ENCODE measurements at places on chromosomes 4 and X. TPM values are rescaled to one million over a fixed set of nuclear protein-coding genes. Genes with fewer than 3 reads are reported as not detected.

GRCh38 chr4:55303760-55304165 lies 42.3 kb upstream of the SRD5A3 start:
- no peaks in the 10 kb centered on the region for H3K27me3 ChIP-seq
- DNase-seq: peak; percentile 81
- no peaks in the 10 kb centered on the region for H3K36me3 ChIP-seq
- H3K4me3 ChIP-seq: no peak overlapping the region
- peaks cover 13% of the 10 kb centered on the region for H3K4me1 ChIP-seq

DNA sequence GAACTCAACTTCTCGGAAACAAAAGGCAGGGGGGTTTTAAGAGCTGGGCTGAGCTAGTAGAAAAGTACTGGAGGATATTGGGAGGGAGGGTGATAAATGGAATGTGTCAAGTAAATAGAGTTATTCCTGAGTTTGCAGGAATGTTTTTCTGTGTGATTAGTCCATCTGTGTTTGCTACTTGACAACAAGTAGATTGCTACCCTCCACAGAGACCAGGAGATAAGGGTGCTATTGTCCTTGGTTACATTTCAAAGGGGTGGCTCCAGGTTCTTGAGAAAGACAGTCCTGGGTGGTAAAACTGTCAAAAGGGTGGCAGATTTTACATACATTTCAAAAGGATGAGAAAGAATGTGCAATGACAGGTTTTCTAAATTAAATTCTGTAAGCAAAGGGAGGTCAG lies 181.2 kb upstream of the PPP3CA start:
- no peak for DNase-seq
- no peaks in the 10 kb centered on the region for H3K4me1 ChIP-seq
- H3K36me3 ChIP-seq: no peaks in the 10 kb centered on the region
- no peak overlapping the region for H3K4me3 ChIP-seq
- no peaks in the 10 kb centered on the region for H3K27me3 ChIP-seq

DNA sequence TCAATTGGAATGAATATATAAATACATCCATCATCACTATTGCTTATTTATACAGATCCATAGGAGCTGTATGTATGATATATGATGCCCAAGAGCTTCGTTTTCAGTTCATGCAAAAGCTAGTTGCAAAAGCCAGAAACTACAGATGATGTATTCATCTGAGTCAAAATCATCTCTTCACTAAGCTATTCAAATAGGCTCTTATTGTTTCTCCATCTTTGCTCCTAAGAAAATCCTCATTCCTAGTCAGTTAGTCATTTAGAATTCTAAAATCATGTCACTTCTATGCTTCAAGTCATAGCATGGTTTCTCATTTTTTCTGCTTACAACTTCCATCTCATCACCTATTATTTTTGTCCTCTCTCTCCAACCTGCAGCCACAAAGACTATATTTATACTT lies 300.1 kb upstream of the TRAM1L1 start:
- H3K27me3 ChIP-seq: no peaks in the 10 kb centered on the region
- H3K4me3 ChIP-seq: no peak overlapping the region
- DNase-seq: peak; percentile 42
- no peaks in the 10 kb centered on the region for H3K4me1 ChIP-seq
- H3K27ac ChIP-seq: no peak overlapping the region

Gene RAB41
- not detected for total RNA-seq

GRCh38 chr4:85370400-85371032 lies 104.4 kb upstream of the ARHGAP24 start:
- H3K4me1 ChIP-seq: no peaks in the 10 kb centered on the region
- peak; percentile 8 for DNase-seq
- no peak overlapping the region for H3K4me3 ChIP-seq
- H3K36me3 ChIP-seq: no peaks in the 10 kb centered on the region

DNA sequence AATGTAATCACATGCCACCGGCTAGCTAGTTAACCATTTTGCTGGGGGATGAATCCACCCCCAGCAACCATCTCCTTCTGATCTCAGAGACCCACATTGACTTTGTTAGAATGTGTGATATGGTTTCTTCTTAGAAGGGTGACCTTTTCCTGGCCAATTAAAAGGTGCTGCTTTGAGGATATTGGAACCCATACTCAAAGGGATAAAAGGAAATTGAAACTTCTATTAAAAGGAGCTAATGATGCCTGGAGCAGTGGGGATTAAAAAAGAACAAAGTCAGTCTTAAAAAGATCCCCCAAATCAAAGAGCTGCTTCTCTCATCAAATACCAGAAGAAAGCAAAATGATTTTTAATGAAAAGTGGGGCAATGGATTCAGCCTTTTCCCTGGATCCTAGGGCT lies 214.1 kb downstream of the SHROOM3 start:
- H3K27ac ChIP-seq: no peak overlapping the region
- no peak for DNase-seq
- H3K4me3 ChIP-seq: no peak overlapping the region

DNA sequence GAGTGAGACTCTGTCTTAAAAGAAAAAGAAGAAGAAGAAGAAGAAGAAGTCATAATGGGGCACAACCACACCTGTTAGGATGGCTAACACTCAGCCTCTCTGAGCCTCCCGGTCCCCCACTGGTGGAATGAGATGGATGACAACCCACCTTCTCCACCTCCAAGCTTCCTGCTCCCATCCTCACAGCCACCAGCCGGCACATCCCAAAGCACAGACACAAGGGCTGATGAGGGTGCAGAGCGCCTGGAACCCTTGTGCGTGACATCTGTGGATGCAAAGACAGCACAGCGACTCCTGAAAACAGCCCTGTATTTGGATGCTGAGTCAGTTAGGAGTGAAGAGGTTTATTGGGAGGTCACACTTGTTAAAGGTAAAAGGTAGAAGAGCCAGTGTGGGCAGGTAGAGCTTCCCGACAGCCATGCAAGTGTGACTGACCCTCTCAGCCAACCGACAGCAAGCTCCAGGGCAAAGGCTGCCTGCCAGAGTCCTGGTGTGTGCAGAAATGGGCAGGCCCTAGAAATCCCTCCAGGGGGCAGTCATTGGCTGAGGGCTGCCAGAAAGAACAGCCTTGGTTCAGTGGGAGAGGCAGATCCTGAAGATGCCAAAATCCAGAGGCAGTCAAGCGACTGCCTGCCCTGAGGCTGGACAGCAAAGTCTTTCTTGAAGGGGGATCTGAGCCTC lies 26.6 kb upstream of the MAN2B2 start:
- H3K27ac ChIP-seq: no peak overlapping the region
- no peak overlapping the region for H3K4me3 ChIP-seq
- no peaks in the 10 kb centered on the region for H3K4me1 ChIP-seq
- H3K36me3 ChIP-seq: no peaks in the 10 kb centered on the region

DNA sequence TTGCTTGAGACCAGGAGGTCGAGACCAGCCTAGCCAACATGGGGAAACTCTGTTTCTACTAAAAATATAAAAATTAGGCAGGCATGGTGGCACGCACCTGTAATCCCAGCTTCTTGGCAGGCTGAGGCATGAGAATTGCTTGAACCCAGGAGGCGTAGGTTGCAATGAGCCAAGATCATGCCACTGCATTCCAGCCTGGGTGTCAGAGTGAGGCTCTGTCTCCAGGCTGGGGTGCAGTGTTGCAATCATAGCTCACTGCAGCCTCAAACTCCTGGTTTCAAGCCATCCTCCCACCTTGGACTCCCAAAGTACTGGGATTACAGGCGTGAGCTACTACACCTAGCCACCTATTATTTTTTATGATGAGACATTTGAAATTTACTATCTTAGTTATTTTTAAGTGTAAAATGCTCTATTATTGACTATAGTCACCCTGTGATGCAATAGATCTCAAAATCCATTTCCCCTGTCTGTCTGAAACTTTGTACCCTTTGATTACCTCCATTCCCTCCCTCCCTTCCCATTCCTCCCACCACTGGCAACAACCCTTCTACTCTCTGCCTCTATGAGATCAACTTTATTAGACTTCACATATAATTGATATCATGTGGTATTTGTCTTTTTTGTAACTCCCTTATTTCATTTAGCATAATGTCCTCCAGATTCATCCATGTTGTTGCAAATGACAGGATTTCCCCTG lies 23.4 kb downstream of the HMGB3 start:
- H3K27me3 ChIP-seq: no peaks in the 10 kb centered on the region
- no peaks in the 10 kb centered on the region for H3K4me1 ChIP-seq
- no peak overlapping the region for H3K4me3 ChIP-seq

GRCh38 chr4:109429545-109429944 lies 4.1 kb upstream of the SEC24B start:
- H3K4me1 ChIP-seq: peaks cover 7% of the 10 kb centered on the region
- no peaks in the 10 kb centered on the region for H3K27me3 ChIP-seq
- no peak overlapping the region for H3K4me3 ChIP-seq
- H3K27ac ChIP-seq: no peak overlapping the region
- DNase-seq: peak; percentile 65
- H3K36me3 ChIP-seq: no peaks in the 10 kb centered on the region

- H3K36me3 ChIP-seq: no peaks in the 10 kb centered on the region
- H3K4me1 ChIP-seq: no peaks in the 10 kb centered on the region
Measured at GRCh38 chrX:124190440-124190839, 142.0 kb upstream of the TEX13D start.

Gene NWD2
- not detected for total RNA-seq

DNA sequence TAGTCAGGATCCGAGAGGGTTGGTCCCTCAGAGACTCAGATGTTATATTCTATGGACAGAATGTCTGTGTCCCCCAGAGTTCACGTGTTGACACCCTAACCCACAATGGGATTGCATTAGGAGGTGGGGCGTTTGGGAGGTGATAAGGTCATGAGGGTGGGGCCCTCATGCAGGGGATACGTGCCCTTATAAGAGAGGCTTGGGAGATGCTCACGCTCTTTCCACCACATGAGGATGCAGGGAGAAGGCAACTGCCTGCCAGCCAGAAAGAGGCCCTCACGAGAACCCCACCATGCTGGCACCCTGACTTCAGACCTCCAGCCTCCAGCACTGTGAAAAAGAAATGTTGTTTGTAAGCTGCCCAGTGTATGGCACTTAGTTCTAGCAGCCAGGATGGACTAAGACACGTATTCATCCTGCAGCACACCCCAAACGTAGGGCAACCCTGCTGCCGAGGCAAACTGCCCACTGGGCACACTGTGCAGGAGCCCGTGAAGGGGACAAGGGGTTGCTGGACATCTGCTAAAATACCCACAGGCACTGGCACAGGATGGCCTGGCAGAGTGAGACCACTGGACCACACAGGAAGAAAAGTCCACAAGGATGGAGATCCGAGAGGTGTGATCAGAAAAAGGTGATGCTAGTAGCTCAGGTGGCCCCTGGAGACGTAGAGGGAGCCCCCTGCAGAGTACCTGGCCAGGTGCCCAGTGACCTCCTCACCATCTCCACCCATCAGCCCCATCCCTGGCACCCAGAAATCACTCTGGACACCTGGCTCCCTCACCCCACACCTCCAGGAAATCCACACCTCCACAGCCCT lies 62.7 kb downstream of the HTRA3 start:
- no peak overlapping the region for H3K4me3 ChIP-seq
- no peak for DNase-seq
- H3K4me1 ChIP-seq: peaks cover 2% of the 10 kb centered on the region
- no peaks in the 10 kb centered on the region for H3K36me3 ChIP-seq
- no peak overlapping the region for H3K27ac ChIP-seq

Gene TMSB15A
- 0.46 TPM for total RNA-seq

DNA sequence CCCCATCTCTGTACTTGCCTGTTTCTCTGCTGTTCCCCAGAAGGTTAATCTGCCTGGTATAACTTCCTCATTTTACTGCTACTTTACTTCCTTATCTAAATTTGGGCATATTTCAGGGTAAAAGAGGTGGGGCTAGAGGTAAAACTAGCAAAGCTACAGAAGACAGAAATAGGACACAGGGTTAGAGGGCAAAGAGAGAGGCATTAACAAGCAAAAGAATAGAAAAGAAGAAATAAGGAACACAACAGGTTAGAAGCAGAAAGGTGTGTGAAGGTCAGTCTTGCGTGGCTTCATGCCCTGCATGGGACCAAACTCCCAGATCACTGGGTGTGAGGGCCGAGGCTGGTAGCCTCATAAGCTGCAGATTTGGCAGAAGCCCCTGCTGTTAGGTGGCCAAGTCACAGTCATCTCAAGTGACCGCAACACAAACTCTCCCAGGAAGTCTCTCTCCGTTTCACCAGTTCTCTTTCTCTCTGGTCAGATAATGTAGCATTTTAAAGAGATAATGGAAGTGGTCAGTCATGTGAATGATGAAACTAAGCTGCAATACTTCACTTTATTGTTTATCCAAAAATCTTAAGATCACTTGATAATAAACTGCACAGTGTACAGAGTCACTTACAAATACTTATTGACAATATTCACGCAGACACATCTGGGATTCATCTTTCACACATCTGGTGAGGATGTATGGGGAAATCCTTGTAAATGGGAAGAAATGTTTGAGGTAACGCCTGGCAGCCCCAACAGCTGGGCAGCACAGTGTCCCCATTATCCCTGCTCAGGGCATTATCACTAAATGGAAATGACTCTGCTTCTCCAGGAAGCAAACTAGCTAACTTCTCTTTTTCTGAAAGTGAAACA lies 16.4 kb downstream of the TMEM154 start:
- H3K36me3 ChIP-seq: no peaks in the 10 kb centered on the region
- no peak overlapping the region for H3K4me3 ChIP-seq
- H3K4me1 ChIP-seq: no peaks in the 10 kb centered on the region
- DNase-seq: no peak

DNA sequence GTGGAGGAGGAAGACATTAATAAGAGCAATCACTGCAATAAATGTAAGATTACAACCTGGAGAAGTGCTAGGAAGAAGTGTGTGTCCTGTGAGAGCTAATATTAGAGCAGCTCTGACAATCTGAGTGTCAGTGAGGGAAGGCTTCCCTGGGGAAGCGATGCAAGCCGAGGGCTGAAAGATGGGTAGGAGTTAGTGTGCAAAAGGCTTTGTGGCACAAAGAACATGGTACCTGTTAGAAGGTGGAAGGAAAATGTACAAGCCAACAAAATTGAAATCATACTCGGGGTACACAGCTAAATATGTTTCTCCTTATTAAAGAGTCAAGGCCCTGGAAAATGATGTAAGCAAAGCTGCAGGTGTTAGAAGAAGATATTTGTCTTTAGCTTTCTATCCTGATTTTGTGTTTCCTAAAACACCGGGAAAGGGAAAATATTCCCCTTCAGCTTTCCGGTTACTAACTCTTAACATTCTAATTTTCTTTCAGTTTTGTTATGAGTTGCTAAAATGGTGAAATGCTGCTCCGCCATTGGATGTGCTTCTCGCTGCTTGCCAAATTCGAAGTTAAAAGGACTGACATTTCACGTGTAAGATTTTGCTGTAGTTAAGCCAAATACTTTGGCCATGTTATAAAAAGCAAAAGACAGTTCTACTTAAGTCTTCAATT lies 808 bp downstream of the THAP6 start:
- no peak for DNase-seq
- peak overlapping the region; percentile 91 for H3K4me3 ChIP-seq
- H3K27me3 ChIP-seq: no peaks in the 10 kb centered on the region

DNA sequence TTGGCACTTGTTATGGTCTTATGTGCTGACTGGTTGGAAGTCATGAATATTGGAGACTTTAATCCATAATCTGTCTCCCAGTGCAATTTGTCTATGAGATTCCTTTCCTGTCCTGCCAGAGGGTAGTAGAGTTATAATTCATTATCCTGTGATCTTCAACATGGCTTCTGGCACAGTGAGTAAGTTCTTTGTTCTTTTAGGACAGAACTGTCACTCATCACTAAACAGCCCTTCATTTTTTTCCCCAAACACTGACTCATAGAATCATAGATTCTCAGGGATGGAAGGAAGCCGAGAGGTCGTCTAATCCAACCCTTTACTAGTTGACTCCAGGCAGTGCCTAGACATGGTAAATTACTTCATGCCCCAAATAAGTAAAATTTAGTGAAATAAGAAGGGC lies 78.4 kb downstream of the LUZP4 start:
- H3K4me1 ChIP-seq: peaks cover 27% of the 10 kb centered on the region
- H3K4me3 ChIP-seq: peak overlapping the region; percentile 23
- H3K36me3 ChIP-seq: no peaks in the 10 kb centered on the region
- peak overlapping the region; percentile 78 for H3K27ac ChIP-seq
- peak; percentile 42 for DNase-seq

Data from astrocyte (in vitro differentiated cells and primary cell).